Transverse colon (tissue), 4 donors: ENCODE measurements at places on chromosomes 13 and 19. TPM values are rescaled to one million over a fixed set of nuclear protein-coding genes. Genes with fewer than 3 reads are reported as not detected.

The KIR3DL1 gene
- not detected for total RNA-seq

The C19orf33 gene
- total RNA-seq, result 483 TPM

DNA sequence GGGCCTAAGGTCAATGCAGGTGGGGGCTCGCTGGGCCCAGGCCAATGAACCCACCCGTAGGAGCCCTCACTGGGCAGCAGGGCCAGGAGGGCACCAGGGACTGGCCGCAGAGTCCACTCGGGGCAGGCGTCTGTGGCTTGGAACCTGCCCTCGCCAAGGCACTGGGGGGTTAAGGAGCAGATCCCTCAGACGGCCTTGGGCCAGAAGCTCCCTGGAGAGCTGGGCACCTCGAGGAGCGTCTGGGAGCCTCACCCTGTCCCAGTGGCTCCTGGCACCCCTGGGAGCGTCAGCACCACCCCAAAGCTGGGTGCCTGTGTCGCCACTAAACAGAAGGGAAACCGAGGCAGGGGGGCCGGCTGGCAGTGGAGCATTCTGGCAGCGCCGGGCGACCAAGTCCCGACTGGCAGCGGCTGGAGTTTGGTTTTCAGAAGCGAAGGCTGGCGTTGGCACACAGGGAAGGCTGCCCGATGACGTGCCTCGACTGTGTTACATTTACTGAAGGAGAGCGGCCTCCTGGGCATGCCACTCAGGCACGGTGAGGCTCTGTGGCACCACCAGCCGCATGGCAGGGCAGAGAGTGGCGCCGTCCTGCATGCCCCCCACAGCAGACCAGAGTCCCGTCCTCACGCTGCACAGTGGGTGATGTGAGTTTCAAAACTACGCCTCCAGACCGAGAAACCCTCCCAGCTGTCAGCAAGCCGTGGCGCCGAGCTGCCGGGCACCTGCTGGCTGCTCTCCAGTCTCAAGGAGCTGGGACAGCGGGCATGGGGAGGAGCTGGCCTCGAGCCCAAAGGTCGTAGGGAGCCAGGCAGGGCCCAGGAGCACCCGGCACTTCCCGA is 9.2 kb upstream of the MEX3D start:
- DNase-seq, result no peak

- no peak for DNase-seq
Measured at GRCh38 chr13:25001476-25002206, 94.3 kb upstream of the PABPC3 start.

- no peak for DNase-seq
Measured at GRCh38 chr19:5563935-5564612, 3.7 kb downstream of the TINCR start.

- DNase-seq, result no peak
Measured at GRCh38 chr13:71464686-71465085, 402.3 kb downstream of the DACH1 start.
